ENCODE measurements at places on chromosomes 7 and 10.
A peak's percentile ranks its signal among the peaks of the same experiment; 100 is the strongest.

GRCh38 chr7:47496056-47496665, 85.8 kb downstream of the TNS3 start:
- H3K36me3 ChIP-seq = no peaks in the 10 kb centered on the region
- DNase-seq = no peak
- H3K4me1 ChIP-seq = no peaks in the 10 kb centered on the region
- no peaks in the 10 kb centered on the region for H3K27me3 ChIP-seq

DNA sequence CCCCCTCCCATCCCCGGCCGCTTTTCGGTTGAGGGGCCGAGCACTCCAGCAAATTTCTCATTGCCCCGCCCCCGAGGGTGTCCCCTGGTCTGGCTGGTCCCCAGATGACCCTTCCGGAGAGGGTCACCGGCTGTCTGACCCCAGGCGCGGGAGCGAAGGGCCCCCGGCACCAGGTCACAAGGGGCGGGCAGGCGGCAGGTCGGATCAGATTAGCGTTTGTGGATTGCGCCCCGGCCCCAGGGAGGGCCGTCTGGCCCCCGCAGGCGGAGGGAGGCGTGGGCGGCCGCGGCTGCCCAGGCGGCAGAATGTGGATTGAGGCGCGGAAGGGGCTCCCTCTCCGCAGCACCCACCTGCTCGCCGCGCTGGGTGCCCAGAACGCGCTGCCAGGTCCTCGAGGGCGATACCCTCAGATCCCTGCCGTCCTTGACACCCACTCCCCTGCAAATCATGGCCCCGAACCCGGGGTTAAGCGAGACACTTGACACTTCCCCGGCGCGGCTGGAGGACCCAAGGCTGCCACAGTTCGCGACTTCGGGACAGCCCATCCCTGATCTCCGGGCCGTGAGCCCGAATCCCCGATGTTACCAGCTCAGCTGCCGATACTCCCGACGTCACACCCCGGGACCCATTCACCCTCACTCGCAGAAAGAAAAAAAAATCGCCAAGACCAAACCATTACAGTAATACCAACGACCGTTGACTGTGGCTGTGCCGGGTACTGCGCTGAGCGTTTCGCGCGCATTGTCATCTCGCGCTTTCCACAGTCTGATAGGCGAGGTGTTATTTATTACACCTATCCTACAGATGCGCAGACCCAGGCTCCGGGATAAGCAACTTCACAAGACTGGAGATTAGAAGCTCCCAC, 953 bp downstream of the NODAL start:
- no peaks in the 10 kb centered on the region for H3K36me3 ChIP-seq
- peaks cover 32% of the 10 kb centered on the region for H3K27me3 ChIP-seq
- H3K4me3 ChIP-seq = peak overlapping the region; percentile 45
- no peak for DNase-seq

DNA sequence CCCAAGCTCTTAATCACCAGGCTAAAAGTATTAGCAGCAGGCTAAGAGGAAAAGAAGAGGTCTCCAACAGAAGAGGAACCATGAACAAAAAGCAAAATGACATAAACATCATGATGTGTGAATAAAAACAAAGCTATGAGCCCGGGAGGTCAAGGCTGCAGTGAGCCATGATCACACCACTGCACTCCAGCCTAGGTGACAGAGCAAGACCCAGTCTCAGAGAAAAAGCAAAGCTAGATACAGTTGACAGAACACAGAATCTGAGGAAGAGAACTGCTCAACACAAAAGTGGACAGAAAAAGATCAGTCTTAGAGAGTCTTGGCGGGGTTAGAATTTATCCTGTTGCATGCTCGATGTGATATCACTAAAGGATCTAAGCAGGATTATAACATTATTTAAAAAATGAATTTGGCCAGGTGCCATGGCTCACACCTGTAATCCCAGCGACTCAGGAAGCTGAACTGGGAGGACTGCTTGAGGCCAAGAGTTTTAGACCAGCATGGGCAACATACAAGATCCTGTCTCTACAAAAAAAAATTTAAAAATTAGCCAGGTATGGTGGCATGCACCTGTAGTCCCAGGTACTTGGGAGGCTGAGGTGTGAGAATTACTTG, 37.5 kb downstream of the NT5C2 start:
- H3K27me3 ChIP-seq = no peaks in the 10 kb centered on the region
- no peak for DNase-seq
- H3K4me1 ChIP-seq = no peaks in the 10 kb centered on the region
- H3K4me3 ChIP-seq = no peak overlapping the region

DNA sequence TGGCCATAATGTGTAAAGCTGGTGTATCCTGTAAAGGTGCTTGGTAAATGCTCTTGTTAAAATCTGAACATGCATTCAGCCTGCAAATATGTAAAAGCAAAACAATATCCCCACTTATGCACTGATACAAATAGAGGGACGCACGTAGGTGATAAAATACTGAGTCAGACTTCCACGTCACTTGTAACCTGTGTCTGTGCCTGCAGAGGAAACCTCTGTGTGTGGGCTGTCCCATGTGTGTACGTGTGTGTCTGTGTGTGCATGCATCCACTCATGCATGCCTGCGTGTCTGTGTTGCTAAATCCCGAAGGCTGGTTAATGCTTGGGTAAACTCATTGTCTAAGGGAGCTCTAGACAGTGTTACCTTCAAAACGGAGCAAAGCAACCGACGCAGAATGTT, 68.9 kb downstream of the KLF6 start:
- H3K27me3 ChIP-seq = no peaks in the 10 kb centered on the region
- no peak overlapping the region for H3K4me3 ChIP-seq
- no peak overlapping the region for H3K27ac ChIP-seq
- H3K36me3 ChIP-seq = no peaks in the 10 kb centered on the region
- no peak for DNase-seq

GRCh38 chr10:88783724-88784123, 18.8 kb upstream of the LIPM start:
- H3K4me1 ChIP-seq = no peaks in the 10 kb centered on the region
- no peaks in the 10 kb centered on the region for H3K36me3 ChIP-seq
- no peak for DNase-seq
- no peak overlapping the region for H3K4me3 ChIP-seq

DNA sequence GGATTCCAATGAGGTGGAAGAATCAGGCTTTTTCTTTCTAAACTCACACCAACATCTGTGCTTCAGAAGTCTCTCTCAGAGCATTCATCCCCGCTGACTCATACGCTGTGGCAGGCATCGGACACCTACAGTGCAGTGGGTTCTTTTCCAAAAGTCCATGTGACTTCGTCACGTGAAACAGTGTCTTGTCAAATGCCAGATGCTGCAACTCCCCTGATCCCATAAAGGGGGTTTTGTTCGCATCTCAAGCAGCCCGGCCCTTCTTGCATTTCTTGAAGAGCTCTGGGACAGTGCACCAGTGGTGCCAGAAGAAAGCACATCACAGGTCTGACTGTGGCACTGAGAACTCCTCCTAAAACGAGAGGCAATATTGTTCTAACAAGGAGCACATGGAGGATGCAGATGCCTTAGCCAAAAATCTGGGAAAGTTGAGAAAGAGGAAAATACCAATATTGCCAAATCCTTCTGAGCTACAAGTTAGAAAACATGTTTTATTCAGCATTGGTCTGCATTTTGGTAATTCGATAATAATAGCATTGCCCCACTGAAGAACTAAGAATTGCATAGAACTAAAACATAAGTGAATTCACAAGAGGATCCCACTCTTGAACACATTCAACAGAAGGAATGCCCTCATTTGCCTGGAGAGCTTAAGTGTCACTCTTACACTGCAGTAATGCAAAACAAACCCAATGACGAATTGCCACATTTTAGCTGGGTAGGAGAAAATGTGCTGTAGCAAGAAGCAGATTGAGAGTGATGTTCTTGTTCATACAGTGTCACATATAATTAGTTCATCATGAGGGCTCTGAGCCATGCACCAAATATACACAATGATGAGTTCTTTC, 204.4 kb downstream of the CXCL12 start:
- H3K4me1 ChIP-seq = no peaks in the 10 kb centered on the region
- H3K36me3 ChIP-seq = no peaks in the 10 kb centered on the region

GRCh38 chr7:85705076-85705475, 518.2 kb upstream of the SEMA3D start:
- H3K4me3 ChIP-seq = no peak overlapping the region
- H3K4me1 ChIP-seq = no peaks in the 10 kb centered on the region
- H3K27me3 ChIP-seq = no peaks in the 10 kb centered on the region
- H3K36me3 ChIP-seq = no peaks in the 10 kb centered on the region
- DNase-seq = no peak
- H3K27ac ChIP-seq = no peak overlapping the region

GRCh38 chr7:85081392-85081791, 105.5 kb downstream of the SEMA3D start:
- no peaks in the 10 kb centered on the region for H3K4me1 ChIP-seq
- H3K27ac ChIP-seq = no peak overlapping the region
- no peak overlapping the region for H3K4me3 ChIP-seq
- no peaks in the 10 kb centered on the region for H3K36me3 ChIP-seq
- H3K27me3 ChIP-seq = no peaks in the 10 kb centered on the region

GRCh38 chr10:44916429-44916828, 5.3 kb downstream of the TMEM72 start:
- peaks cover 10% of the 10 kb centered on the region for H3K4me1 ChIP-seq
- H3K27ac ChIP-seq = no peak overlapping the region
- no peak overlapping the region for H3K4me3 ChIP-seq
- H3K36me3 ChIP-seq = no peaks in the 10 kb centered on the region
- H3K27me3 ChIP-seq = no peaks in the 10 kb centered on the region
- no peak for DNase-seq

GRCh38 chr10:49499305-49499851, 39.5 kb downstream of the ERCC6 start:
- no peaks in the 10 kb centered on the region for H3K27me3 ChIP-seq
- peaks cover 5% of the 10 kb centered on the region for H3K4me1 ChIP-seq
- no peak for DNase-seq
- H3K4me3 ChIP-seq = no peak overlapping the region
- H3K36me3 ChIP-seq = no peaks in the 10 kb centered on the region
- no peak overlapping the region for H3K27ac ChIP-seq

- H3K36me3 ChIP-seq = no peaks in the 10 kb centered on the region
- DNase-seq = no peak
- H3K27ac ChIP-seq = no peak overlapping the region
- H3K4me1 ChIP-seq = no peaks in the 10 kb centered on the region
- H3K4me3 ChIP-seq = no peak overlapping the region
Measured at GRCh38 chr7:80934321-80934720, 15.5 kb upstream of the SEMA3C start.

DNA sequence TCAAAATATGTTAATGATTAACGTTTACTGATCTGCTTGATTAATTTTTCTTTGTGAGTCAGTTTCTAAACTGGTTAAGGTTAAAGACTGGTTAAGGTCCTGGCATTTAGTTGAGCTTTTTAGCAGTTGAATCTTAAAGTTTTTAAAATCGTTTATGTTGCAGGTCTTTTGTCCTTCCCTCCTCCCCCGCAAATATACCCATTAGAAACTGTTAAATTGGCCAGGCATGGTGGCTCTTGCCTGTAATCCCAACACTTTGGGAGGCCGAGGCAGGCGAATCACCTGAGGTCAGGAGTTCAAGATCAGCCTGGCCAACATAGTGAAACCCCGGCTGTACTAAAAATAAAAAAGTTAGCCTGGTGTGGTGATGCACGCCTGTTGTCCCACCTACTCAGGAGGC, 100.9 kb downstream of the PODXL start:
- no peak overlapping the region for H3K27ac ChIP-seq
- H3K4me3 ChIP-seq = no peak overlapping the region
- peaks cover 6% of the 10 kb centered on the region for H3K36me3 ChIP-seq
- no peak for DNase-seq
- no peaks in the 10 kb centered on the region for H3K4me1 ChIP-seq
- H3K27me3 ChIP-seq = no peaks in the 10 kb centered on the region

DNA sequence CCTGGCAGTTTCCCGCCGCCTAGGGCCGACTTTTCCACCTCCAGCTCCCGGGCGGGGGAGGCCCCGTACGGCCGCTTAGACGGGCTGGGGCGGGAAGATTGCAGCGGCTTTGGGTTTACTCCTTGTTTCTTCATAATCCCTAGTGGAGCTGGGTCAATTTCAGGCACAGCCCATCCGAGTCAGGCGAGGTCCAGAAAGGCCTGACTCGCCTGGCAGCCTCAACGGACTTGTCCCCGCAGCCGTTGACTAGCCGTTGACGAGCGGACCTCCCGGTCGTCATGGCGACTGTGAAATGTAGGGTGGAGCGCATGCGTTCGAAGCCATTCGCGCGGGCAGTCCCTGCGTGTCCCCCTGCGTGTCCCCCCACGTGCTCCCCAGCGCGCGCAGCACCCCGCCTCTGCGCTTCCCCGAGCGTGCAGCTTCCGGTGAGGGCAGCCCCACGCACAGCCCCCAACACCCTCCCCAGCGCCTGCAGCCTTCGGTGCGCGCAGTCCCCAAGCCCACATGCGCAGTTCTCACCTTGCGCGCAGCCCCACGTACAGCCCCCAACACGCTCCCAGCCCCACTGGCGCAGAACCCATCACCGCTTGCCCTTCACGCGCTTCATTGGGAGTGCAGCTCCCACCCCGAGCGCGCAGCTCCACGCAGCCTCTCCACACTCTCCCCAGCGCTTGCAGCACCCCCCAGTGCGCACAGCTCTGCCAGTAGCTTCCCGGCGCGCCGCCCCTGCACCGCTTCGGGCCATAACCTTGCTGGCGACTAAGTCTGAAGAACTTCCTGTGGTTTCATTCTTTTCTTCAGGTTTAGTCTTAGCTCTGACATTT, 67.8 kb downstream of the TBX20 start:
- H3K4me3 ChIP-seq = no peak overlapping the region
- peaks cover 3% of the 10 kb centered on the region for H3K27me3 ChIP-seq
- no peaks in the 10 kb centered on the region for H3K36me3 ChIP-seq
- H3K4me1 ChIP-seq = peaks cover 8% of the 10 kb centered on the region

- H3K4me3 ChIP-seq = no peak overlapping the region
- no peaks in the 10 kb centered on the region for H3K27me3 ChIP-seq
- no peaks in the 10 kb centered on the region for H3K4me1 ChIP-seq
- DNase-seq = no peak
- H3K27ac ChIP-seq = no peak overlapping the region
Measured at GRCh38 chr7:29217113-29217512, 22.5 kb downstream of the CHN2 start.

GRCh38 chr10:9262770-9263169, 1208.3 kb downstream of the GATA3 start:
- no peaks in the 10 kb centered on the region for H3K36me3 ChIP-seq
- H3K4me3 ChIP-seq = no peak overlapping the region
- H3K27ac ChIP-seq = no peak overlapping the region

DNA sequence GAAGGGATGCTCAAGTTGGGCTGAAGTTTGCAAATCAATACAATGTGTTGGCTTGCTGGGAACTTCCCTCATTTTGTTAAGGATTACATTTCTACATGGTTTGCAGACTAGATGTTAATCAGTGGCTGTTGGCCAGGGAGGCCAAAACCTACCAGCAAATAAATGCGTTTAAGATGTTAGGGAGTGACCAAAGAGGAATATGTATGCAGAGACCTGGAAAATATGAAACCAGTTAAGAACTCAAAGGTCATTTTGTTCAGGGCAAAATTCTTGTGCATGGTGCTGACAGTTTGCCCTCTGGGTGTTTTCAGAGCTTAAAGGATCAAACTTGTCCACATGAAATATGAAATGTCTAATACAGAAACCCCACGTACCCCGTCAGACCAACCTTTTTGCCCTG, 30.3 kb downstream of the GATA3 start:
- peaks cover 6% of the 10 kb centered on the region for H3K4me1 ChIP-seq
- no peaks in the 10 kb centered on the region for H3K36me3 ChIP-seq
- H3K4me3 ChIP-seq = no peak overlapping the region

- H3K4me3 ChIP-seq = no peak overlapping the region
- H3K4me1 ChIP-seq = no peaks in the 10 kb centered on the region
- no peaks in the 10 kb centered on the region for H3K36me3 ChIP-seq
- no peaks in the 10 kb centered on the region for H3K27me3 ChIP-seq
- no peak overlapping the region for H3K27ac ChIP-seq
Measured at GRCh38 chr7:158518980-158519632, 68.5 kb downstream of the PTPRN2 start.

Data from effector memory CD4-positive, alpha-beta T cell (primary cell).